NCI-H748 treated with DMSO at 0.1 percent for 48 hours (cell line): ENCODE measurements at places on chromosomes 1 and 21.

- DNase-seq: no peak
Observed at GRCh38 chr1:60345621-60346020, 272.1 kb upstream of the C1orf87 start.

DNA sequence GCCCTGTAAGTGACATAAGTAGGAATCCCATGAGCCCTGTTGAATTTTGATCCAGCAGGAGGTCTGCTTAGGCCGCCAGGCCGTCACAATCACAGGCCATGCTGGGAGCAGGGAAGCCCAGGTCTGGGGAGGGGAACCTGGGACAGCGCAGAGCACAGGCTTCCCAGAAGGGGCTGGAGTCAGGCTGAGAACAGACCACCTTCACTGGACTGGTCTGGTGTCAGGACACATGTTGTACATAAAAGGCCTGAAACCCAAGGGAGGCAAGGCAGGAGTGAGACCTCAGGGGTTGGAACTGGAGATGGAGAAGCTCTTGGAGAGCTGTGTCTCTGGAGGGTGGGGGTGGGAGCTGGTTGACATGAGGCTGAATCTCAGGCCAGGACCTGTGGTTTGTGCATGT, 63.3 kb upstream of the ARTN start:
- no peak for DNase-seq

GRCh38 chr1:94872771-94873495, 52.8 kb downstream of the SLC44A3 start:
- no peak for DNase-seq

- no peak for DNase-seq
Observed at GRCh38 chr1:45982359-45982758, 150.1 kb downstream of the PIK3R3 start.

DNA sequence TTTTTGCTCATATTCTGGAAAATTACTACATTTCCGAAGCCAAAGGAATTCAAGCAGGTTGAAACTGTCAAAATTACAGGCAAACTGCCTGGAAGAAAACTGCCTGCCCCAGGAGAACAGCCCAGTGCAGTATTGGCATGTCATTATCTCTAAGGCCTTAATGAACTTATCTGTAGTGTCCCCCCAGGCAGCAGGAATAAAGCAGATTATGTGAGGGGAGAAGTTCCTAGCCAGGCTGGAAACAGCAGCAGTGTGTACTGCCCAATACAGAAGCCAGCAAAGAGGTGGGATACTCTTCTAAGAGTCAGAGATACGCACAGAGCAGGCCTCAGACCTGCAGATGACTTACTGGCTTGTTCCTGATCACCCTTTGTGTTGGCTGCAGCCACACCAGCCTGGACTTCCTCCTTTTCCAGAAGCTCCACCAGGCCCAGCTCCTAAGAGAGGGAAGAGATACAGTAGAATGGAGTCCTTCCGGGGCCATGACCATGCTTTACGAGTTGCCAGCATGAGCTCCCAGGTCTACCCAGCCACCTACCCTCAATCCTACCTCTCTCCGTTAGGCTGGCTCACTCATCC, 11.7 kb downstream of the IQGAP3 start:
- no peak for DNase-seq

DNA sequence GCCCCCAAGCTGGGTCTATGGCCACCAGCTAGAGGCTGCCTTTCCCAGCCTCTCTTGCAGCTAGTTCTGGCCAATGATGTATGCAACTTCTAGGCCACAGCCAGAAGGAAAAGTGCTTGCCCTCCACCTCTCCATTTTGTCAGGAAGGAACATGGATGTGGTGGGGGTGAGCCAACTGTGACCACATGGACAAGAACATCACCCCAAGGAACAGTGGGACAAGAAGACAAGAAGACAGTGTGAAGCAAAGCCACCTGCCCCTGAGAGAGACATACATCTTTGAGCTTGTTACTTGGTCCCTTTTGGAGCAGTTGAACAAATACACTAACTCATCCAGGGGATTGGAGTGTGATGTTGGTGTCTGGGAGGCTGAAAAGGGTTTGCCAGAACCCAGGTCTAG, 105.8 kb upstream of the EDN2 start:
- no peak for DNase-seq

- no peak for DNase-seq
Observed at GRCh38 chr1:178682429-178682828, 42.6 kb upstream of the RALGPS2 start.

GRCh38 chr1:58487002-58487401, 59.5 kb downstream of the OMA1 start:
- DNase-seq: no peak

- DNase-seq: no peak
Observed at GRCh38 chr1:88946861-88947260, 45.6 kb downstream of the KYAT3 start.
